DMS53 (cell line): ENCODE measurements at places on chromosomes 7 and 10.

GRCh38 chr7:22205631-22206030 is 151.3 kb downstream of the RAPGEF5 start:
- no peak for DNase-seq

GRCh38 chr10:1923998-1924397 is 186.7 kb upstream of the ADARB2 start:
- no peak for DNase-seq

DNA sequence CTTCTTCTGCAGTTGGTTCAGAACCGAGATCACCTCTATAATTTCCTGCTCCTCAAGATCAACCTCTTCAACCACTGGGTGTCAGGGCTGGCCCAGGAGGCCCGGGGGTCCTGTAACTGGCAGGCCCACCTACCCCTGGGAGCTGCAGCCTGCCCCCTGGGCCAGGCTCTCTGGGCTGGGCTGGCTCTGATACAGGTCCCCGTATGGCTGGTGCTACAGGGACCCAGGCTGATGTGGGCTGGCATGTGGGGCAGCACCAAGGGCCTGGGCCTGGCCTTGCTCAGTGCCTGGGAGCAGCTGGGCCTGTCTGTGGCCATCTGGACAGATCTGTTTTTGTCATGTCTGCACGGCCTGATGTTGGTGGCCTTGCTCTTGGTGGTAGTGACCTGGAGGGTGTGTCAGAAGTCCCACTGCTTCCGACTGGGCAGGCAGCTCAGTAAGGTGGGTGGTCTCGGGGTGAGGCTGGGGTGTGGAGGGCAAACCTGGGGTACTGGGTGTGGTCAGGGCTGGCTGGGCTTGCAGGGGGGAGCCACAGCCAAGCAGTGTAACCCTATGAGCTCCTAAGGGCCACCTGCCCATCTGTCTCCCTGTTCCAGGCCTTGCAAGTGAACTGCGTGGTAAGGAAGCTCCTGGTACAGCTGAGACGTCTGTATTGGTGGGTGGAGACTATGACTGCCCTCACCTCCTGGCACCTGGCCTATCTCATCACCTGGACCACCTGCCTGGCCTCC is 4.2 kb downstream of the TMEM270 start:
- DNase-seq: no peak

DNA sequence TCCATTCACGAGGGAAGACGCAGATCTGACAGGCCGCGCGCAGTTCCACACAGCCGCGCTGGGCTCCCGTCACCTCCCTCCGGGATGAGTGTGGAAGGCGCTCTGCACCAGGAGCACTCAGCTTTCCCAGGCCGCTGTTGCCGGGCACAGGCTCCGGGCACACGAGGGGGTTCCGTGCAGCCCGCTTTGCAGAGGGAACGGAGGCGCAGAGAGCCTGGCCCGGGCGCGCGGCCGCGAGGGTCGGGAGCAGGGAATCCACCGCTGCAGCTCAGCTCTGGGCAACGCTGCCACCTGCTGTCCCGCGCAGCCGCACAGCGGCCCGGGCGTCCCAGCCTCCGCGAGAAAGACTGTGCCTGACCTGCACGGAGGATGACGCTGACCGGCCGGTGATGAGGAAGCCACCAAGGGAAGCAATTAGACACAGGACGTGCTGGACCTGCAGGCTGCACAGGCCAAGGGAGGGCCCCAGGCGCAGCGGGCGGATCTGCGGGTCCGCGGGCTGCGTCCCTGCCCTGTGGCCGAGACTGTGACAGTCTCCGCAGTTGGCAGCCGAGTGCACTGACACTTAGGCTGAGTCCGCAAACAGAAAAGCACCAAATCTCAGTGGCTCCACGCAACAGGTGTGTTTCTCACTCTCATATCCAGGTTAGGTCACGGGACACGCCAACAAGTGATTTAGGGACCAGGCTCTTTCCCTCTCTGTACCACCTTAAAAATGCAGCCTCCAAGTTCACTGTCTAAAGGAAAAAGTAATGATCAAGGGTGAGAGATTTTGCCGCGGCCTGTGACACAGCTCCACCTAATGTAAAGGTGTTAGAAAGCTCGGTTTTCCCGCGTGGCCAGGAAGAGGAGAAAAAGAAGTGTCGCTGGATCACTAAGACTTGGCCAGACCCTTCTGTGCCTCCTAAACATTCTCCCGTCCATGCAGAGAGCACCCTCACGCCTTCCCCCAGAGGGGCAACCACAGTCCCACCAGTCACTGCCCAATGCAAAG is 94.5 kb downstream of the SEC61G start:
- peak; percentile 85 for DNase-seq

DNA sequence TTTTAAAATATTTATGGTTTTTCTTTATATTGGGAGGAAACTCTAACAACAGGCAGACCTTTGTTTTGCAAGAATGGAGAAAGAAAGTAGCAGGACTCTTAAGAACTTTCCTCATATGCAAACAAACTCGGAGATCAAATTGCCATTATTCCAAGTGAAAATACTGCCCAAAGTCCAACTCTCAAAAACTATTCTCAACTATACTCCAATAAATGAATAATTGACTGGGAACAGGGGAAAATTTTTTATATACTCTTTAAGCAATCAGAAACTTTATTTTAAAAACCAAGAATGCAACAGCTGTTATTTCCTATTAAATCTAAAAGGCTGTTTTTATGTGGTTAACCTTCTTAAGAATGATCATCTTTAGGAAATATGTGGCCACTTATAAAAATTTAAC is 101.9 kb downstream of the COL28A1 start:
- no peak for DNase-seq

DNA sequence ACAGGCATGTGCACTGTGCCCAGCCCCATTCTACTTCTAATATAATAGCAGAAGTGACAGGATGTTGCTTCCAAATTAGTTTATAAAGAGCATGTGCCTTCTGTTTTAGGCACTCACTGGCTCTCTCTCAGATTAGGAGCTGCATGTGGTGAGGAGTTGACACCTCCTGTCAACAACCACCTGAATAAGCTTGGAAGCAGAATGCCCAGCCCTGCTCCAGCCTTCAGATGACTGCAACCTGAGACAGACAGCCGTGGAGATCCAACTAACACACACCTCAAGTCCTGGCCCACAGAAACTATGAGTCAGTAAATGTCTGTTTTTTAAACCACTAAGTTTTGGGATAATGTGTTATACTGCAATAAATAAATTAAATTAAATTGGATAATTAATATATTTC is 54.5 kb downstream of the PARD3 start:
- peak; percentile 20 for DNase-seq

DNA sequence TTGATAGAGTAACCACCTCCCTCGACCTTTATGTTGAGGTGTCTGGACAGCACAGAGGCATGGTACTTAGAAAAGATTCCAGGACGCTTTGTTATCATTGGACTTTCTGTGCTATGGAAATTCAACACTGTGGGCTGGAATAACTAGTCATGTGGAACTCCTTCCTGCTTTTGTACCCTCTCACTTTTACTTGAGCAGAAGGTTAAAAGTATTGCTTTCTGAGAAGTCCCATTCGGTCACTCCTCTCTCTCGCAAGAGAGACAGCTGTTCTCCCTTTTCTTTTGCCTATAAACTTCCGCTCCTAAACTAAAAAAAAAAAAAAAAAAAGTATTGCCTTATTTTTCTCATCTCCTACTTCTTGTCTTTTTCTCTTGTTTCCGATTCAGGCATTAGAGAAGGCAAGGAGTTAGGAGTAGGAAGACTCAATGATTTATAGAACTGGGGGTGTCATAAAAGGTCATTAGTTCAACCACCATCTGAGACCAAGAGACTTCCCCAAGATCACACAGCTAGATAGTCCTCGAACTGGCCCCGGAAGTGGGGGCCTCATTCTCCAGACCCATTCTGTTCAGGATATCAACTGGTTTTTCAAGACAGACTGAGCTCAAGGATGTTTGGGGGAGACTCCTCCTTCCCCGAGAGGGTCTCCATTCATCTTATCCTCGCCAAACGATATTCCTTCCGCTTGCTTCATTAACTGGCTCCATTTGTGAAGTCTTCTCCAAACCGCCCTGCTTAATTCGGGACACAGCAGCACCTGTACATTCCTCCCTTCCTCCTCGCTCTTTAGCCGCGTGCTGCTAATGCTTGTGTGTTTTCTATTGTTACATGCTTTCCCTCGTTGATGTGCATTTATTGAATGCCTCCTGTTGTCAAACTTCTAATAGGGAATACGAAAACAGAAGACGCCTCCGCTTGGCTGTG is 995 bp upstream of the INPP5F start:
- peak; percentile 80 for DNase-seq

- DNase-seq: no peak
These were observed 195.5 kb upstream of the HPS1 start for GRCh38 chr10:98642281-98642680.

DNA sequence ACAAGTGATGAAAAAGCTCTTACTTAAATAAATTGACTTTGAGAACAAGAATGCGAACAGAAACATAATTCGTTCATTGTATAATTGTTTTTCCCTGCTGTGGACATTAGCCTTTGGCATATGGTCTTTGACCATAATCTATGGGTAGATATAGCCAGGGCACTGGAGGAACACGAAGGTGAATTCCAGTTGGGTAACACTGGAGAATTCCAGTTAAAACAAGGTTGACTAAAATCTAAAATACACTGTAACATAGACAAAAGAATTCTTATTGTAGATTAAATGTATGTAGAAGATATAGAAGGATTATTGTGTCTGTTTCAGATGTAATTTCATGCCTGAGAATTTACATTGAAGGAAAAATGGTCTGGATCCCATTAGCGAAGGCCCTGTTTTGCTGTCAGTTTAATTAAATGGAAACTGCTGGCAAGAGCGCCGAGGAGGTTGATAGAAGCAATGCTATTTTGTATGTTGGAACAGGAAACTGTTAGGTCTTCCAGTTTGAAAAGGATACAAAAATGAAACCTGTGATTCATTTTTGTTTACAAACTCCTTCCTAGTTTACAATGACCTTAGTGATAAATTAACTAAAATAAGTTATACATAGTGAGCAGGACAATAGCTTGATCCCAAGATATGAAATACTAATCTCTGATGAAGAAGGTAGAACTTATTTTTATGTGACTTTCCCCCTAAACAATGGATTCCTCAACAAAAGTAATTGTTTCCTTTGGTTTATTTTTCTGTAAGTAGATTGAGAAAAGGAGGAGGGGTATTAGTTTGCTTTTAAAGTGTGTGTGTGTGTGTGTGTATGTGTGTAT is 68.9 kb downstream of the ARID5B start:
- no peak for DNase-seq

DNA sequence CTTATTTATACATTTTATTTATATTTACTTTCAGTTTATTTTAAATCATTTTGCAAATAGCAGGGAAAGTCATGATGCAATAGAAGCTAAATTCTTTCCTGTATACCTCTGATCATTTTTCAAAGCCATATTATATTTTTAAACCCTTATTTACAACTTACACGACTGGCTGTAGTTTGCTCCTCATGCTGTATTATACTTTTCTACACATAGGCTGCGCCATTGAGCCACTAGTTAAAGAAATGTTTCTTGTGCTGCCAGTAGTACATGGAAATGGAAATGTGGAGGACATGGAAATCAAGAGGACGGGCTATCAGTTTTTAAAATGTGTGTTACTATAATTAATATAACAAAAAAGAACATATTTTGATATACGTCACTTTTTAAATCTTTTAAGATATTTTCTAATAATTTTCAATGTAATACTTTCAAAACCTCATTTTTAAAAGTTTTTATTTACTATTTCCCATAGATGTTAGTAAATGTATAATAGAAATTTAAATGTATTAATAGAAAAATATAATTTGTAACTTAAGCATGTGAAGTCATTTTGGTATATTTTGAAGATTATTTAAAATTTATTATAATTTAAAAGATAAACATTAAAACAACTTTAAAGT is 118.5 kb downstream of the VTI1A start:
- peak; percentile 86 for DNase-seq

DNA sequence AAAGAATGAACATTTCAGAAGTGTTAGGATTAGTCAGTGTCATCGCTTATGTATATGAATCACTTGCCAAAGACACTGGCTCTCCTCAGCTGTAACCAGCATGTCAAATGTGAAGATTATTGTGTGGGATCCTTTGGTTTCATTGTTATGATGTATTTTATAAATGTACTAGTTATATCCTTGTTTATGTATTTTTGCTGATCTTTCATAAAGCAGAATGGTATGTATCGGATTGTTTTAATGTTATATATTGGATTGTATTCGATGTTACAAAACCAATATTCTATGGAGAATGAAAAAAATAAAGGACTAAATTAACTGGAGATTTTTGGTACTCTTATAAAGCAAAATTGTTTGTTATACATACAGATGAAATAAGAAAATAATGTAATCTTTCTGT is 49.2 kb downstream of the ACADSB start:
- DNase-seq: no peak

- DNase-seq: no peak
These were observed 450.1 kb upstream of the MKI67 start for GRCh38 chr10:128576336-128576735.

DNA sequence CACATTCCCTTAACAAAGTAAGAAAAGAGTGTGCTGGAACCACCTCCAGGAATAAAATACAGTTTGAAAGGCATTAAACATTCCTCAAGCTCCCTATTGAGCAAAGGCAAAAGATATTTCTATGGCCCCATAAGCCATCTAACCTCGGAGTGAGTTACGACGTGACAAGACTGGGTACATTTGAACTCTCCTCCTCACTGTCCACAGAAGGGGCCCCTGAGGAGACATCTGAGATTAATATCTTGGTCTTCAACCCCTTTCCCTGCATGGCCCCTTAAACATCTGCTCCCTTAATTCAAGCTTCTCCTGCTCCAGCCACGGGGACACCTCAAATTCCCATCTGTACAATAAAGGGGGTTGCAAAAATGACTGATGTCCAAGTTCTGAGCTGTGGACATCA is 526 bp downstream of the GIMAP1 start:
- DNase-seq: no peak

- no peak for DNase-seq
These were observed 144.7 kb downstream of the TRIL start for GRCh38 chr7:28813243-28813962.

DNA sequence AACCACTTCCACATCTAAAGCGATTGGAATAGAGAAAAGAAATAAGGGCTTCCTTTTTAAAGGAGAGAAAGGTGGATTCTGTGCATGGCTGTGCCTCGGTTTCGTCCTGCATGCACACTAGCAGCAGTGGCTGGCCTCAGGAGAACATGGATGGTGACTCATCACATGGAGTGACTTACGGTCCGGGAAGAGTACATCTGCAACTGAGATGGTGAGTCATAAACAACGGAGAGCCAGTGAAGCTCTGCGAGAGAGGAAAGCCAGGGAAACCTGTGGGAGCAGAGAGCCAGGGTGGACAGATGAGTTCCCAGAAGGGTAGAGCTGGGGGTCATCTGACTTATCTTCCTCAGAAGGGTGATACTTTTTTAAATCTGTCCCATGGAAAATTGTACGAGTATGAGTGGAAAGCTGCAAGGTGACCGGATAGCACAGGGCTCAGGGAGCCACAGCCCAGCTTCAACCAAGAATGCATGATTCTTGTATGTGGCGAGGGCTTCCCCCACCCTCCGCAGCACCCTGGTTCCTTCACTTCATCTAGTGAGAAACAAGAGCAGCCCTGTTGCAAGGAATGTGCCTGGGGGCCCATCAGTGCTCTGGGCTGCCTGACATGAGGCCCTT is 259.1 kb downstream of the KLF6 start:
- peak; percentile 98 for DNase-seq

GRCh38 chr7:91916051-91916440 is 24.6 kb upstream of the AKAP9 start:
- no peak for DNase-seq
